Activated CD8-positive, alpha-beta memory T cell treated with anti-CD3 and anti-CD28 coated beads, Interleukin-2, amount 10 ng/mL, durations not matched to agents 7 days and 5 days (primary cell): ENCODE measurements at places on chromosomes 7 and 10. TPM values are rescaled to one million over a fixed set of nuclear protein-coding genes. Genes with fewer than 3 reads are reported as not detected.
A peak's percentile ranks its signal among the peaks of the same experiment; 100 is the strongest.

Gene SFMBT2
- total RNA-seq, result 69.0 TPM

- no peaks in the 10 kb centered on the region for H3K36me3 ChIP-seq
- DNase-seq, result no peak
- peaks cover 23% of the 10 kb centered on the region for H3K27me3 ChIP-seq
- H3K27ac ChIP-seq, result no peak overlapping the region
These were observed 1.1 kb downstream of the PLEKHS1 start for GRCh38 chr10:113752553-113752952.

Gene FZD8
- 0.35 TPM for total RNA-seq

Gene UPK3B
- total RNA-seq, result not detected

GRCh38 chr7:18590744-18591340 is 95.3 kb downstream of the HDAC9 start:
- no peak overlapping the region for H3K4me3 ChIP-seq
- H3K4me1 ChIP-seq, result no peaks in the 10 kb centered on the region
- H3K27me3 ChIP-seq, result no peaks in the 10 kb centered on the region
- DNase-seq, result no peak

Gene TMEM213
- 0.06 TPM for total RNA-seq

Gene DGKI
- not detected for total RNA-seq

DNA sequence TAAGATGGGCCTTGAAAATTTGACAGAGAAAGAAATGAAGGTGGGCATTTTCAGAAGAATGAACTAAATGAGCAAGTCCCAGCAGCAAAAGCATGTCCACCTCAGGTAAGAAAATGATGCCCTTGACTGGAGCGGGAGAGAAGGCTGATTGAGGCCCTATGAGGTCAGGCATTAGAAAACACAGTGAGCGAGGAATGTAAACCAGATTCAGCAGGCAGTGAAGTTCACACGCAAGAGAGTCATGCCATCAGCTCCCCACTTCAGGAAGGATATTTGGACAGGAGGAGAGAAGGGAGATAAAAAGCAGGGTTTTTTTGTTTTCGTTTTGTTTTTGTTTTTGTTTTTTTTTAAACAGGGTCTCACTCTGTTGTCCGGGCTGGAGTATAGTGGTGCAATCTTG is 166.4 kb downstream of the PPP1R17 start:
- no peak for DNase-seq
- H3K4me3 ChIP-seq, result no peak overlapping the region
- no peaks in the 10 kb centered on the region for H3K36me3 ChIP-seq
- H3K27me3 ChIP-seq, result no peaks in the 10 kb centered on the region
- no peaks in the 10 kb centered on the region for H3K4me1 ChIP-seq
- H3K27ac ChIP-seq, result no peak overlapping the region

Gene MACC1
- total RNA-seq, result 1.5 TPM

GRCh38 chr7:32496052-32496813 is 944 bp downstream of the AVL9 start:
- peak overlapping the region; percentile 98 for H3K27ac ChIP-seq
- peaks cover 45% of the 10 kb centered on the region for H3K4me1 ChIP-seq

Gene RPEL1
- not detected for total RNA-seq

DNA sequence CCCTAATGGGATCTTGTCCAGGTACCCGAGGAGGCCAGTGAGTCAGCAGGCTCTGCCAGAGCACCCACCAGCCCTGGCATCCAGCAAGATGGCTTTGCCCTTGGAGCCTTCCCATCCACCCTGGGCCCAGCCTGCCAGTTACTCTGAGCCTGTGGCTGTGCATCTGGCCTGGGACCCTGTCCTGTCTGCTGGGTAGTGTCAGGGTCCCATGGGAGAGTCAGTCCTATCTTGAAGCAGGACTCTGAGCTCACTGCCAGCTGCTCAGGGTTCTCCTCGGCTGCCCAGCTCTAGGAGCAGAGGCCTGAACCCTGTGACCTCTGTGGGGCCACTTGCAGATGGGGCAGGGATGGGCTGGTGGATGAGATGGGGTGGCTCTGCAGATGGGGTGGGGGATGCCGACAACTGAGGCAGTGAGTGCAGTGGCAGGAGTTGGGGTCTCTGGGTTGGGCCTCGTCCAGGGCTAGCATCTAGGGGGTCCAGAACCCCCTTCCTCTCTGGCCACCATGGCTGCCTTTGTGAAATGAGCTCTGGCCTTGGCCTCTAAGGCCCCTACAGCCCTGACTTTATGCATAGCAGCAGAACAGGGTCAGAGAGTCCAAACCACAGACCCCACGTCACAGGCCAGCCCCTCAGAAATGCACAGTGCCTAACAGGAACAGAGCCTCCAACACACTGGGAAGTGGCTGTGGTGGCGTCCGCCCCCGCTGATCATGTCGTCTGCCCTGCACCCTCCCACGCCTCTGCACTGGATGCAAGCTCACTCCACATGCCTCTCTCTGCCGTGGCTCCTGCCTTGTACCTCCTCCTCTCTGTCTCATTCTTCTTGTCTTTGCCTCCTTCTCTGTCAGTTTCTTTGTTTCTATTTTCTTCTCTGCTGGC is 88.1 kb upstream of the RET start:
- H3K27me3 ChIP-seq, result no peaks in the 10 kb centered on the region
- no peak overlapping the region for H3K27ac ChIP-seq
- no peaks in the 10 kb centered on the region for H3K36me3 ChIP-seq
- H3K4me3 ChIP-seq, result no peak overlapping the region

DNA sequence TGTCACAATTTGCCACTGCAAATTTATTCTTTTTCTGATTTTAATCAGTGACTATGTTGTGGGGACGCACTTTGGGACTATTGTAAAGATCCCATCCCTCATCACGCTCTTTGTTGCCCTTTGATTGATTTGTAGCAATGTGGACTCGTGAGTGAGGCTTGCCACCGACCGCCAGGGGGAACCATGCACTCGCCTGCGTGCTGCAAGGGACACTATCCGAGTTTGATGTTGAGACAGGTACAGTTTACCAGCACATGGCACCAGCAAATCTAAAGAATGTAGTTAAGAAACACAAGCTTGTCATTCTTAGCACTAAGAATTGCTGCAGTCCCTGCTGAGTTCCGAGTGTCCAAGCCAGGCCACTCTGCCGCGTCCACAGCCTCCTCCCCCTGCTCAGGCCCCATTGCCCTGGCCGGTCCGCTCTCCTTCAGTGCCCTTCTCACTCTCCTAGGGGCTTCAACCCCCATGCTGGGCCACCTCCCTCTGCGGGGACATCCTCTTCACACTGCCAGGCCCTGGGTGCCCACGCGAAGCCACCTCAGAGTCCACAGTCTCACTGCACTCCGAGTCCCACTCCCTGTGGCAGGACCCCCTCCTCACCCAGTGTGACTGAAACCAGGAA is 2.0 kb upstream of the SFTPA2 start:
- H3K27ac ChIP-seq, result no peak overlapping the region
- peaks cover 5% of the 10 kb centered on the region for H3K4me1 ChIP-seq
